SJSA1 (cell line): ENCODE measurements at places on chromosomes 12 and 14.

DNA sequence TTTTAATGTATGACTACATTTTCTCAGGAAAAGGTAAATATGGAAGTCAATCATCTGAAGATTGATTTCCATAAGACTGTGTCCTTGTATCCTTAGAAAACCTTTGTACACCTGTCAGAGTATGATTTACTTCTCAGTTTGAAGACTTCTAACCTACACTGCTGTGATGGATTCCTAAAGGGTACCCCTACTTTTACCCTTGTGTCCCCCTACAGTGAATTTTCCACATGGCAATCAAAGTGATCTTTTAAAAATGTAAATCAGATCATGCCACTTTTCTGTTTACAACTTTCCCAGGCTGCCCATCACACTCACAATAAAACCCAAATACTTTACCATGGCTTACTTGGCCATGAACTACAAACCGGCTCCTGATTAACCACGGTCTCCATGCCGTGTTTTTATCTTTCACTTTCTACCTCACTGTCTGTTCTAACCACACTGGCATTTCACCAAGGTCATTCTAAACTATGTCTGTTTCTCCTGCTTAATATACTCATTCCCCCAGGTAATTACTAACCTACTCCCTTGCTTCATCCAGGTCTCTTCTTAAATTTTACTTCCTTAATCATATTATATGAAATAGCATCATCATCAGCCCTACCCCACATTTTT is 8.1 kb downstream of the DNAI7 start:
- DNase-seq, result no peak

GRCh38 chr14:21874167-21874566 is 200.5 kb upstream of the OR4E1 start:
- DNase-seq, result no peak

GRCh38 chr12:96140174-96140573 is 54.0 kb upstream of the ELK3 start:
- DNase-seq, result peak; percentile 25

GRCh38 chr14:58832095-58832521 is 194.3 kb downstream of the DACT1 start:
- no peak for DNase-seq

GRCh38 chr14:37901978-37902377 is 305.7 kb upstream of the SSTR1 start:
- DNase-seq, result no peak

- no peak for DNase-seq
Measured at GRCh38 chr12:334125-334524, 55.0 kb downstream of the KDM5A start.

DNA sequence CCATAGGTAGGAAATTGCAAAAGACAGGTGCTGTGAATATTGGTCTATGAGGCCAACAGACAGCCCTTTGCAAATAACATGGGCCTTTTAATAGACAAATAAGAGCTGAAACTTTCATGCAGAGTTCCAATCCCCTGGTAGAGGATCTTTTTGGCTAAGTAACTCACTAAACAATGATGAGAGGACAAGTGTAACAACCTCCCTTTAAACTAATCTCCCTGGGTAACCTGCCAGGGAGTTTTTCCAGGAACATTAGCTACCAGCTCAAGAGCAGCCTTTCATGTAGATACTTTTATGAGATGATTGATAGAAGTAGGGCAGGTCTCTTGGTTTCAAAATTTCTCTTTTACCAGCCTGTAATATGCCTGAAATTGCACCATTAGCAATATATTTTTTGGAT is 13.8 kb upstream of the CACNA1C start:
- no peak for DNase-seq

- no peak for DNase-seq
Measured at GRCh38 chr14:87712396-87713090, 280.4 kb downstream of the GALC start.

DNA sequence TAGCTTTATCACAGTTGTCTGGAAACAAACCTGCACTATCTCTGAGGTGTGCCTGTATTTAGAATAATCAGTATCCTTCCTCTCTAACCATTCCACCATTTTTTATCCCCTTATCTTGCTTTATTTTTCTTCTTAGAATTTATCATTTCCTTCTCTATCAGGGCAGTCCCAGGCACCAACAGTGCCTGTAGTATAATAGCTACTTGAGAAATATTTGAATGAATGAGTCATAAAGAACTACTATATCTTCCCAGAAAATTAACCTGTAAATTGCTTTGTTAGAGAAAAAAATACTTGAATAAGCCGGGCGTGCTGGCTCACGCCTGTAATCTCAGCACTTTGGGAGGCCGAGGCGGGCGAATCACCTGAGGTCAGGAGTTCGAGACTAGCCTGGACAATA is 21.2 kb upstream of the FOXJ2 start:
- DNase-seq, result peak; percentile 34

- no peak for DNase-seq
Measured at GRCh38 chr14:103538291-103539055, 9.5 kb downstream of the TRMT61A start.

DNA sequence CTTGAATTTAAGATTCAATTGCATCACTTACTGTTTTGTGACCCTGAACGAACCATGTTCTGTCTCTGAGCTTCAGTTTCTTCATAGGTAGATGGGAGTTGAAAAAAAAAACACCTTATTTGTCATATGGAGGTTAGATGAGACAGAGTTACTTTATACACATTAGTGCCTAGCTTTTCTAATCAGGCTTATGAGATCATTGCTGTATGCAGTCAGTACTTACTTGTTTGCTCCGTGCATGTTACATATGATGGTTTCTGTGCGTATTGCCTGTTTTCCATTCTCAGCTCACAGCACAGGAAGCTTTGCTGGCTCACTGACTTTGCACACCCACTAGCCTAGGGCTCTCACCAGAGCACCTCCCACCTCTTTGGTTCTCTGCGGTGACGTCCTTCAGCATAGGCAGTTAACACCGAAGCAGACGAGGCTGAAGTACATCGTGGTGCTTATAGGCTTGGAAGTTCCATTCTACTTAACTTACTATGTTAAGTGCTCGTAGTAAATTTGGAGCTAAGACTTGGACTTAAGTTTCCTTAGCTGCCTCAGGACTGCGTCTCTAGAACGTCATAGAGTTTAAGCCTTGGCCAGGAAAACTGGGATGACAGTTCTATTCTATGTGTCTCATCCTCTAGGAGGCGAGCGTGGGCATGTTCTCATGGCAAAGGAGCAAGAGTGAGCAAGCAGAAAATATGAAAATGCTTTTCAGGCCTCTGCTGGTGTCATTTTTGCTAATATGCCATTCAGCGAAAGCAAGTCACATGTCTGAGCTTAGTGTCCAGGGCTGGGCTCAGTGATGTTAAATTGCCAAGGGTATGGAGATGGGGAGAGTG is 57.3 kb downstream of the NRXN3 start:
- DNase-seq, result no peak
